ENCODE measurements at places on chromosomes 6 and 20. TPM values are rescaled to one million over a fixed set of nuclear protein-coding genes. Genes with fewer than 3 reads are reported as not detected.

DNA sequence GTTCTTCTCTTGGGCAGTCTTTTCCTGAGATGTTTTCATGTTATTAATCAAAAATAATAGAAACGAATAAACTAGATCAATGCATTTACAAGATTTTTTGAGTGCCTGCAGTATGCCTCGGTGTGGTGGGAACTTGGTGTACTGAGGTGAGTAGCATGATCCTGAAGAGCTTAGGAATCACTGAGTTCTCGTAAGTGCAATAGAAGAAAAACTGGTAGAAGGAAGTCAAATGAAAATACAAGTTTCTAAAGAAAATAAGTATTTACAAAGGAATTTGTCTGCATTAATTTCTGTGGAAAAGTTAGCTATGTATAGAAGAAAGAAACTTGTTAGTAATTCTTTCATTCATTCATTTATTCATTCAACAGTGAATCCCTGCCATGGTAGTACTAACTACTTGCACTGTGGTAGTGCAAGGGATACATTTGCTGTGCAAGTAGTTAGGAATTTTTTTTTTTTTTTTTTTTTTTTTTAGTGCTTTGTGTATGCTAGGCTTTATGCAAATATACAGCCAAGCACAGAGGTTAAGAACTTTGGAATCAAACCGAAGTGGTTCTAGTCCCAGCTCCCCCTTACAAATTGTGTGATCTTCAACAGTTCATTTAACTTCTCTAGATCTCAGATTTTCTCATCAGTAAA is 13.9 kb downstream of the NT5E start:
- H3K36me3 ChIP-seq: no peaks in the 10 kb centered on the region
- no peak for DNase-seq
- H3K27ac ChIP-seq: peak overlapping the region; percentile 39

GRCh38 chr20:53493311-53493857 is 100.3 kb downstream of the ZNF217 start:
- H3K27ac ChIP-seq: no peak overlapping the region
- H3K4me3 ChIP-seq: no peak overlapping the region
- no peaks in the 10 kb centered on the region for H3K27me3 ChIP-seq
- no peak for DNase-seq
- no peaks in the 10 kb centered on the region for H3K36me3 ChIP-seq
- H3K4me1 ChIP-seq: no peaks in the 10 kb centered on the region

DNA sequence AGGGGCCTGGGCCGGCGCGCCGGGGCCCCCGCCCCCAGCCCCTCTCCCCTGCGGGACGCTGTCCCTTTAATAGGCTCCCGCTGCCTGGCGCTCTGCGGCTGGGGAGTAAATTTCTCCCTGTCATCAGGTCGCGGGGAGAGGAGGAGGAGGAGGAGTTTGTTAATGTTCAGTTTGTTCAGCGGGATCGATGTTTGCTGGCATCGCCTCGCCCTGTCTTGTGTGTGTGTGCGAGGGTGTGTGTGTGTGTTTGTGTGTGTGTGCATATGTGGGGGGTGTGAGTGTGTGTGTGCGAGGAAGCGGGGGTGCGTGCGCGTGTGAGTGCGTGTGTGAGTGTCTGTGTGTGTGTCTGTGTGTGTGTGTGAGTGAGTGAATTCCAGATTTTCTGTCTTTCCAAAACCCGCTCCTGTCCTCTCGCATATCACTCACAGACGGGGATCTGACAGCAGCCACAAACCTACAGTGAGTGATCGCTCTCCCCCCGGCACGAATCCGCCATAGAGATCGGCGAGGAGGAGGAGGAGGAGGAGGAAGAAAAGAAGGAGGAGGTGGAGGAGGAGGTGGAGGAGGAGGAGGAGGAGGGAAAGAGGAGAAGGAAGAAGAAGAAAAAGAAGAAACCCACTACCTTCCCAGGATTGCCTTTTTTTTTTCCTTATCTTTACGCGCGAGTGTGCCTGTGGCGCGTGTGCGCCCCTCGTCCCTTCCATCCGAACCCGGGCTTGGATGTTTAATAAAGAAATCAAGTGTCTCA is at the start of gene TSHZ2:
TSHZ2 (plus strand) TSS at position 169 of the 748 bp plus-strand sequence. CDS start 936 bp downstream, outside the sequence.
- H3K27me3 ChIP-seq: peaks cover 41% of the 10 kb centered on the region
- peak within 1 kb of the TSS; percentile 92 for H3K27ac ChIP-seq
- peak; percentile 40 for DNase-seq
- H3K4me1 ChIP-seq: peaks cover 25% of the 10 kb centered on the region
- peaks cover 8% of the 10 kb centered on the region for H3K36me3 ChIP-seq

GRCh38 chr20:59077705-59078104 is 35.1 kb upstream of the PRELID3B start:
- no peak overlapping the region for H3K27ac ChIP-seq
- H3K36me3 ChIP-seq: peaks cover 7% of the 10 kb centered on the region
- peaks cover 76% of the 10 kb centered on the region for H3K27me3 ChIP-seq
- peaks cover 8% of the 10 kb centered on the region for H3K4me1 ChIP-seq
- no peak for DNase-seq

DNA sequence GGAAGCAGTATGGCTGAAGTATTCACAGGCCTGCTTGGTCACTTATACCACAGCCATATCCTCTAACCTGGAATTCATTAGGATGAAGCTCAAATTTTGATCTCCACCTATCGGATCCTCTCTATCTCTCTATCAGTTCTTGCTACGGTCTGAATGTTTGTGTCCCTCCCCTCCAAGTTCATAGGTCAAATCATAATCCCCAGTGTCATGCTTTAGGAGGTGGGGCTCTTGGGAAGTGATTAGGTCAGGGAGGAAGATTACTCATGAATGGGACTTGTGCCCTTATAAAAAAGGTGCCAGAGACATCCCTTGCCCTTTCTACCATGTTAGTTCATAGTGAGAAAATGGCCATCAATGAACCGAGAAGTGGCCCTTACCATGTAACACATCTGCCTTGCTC is 190.8 kb upstream of the MYLIP start:
- H3K36me3 ChIP-seq: no peaks in the 10 kb centered on the region
- DNase-seq: no peak
- H3K27me3 ChIP-seq: peaks cover 6% of the 10 kb centered on the region
- H3K27ac ChIP-seq: no peak overlapping the region
- H3K4me1 ChIP-seq: peaks cover 3% of the 10 kb centered on the region

DNA sequence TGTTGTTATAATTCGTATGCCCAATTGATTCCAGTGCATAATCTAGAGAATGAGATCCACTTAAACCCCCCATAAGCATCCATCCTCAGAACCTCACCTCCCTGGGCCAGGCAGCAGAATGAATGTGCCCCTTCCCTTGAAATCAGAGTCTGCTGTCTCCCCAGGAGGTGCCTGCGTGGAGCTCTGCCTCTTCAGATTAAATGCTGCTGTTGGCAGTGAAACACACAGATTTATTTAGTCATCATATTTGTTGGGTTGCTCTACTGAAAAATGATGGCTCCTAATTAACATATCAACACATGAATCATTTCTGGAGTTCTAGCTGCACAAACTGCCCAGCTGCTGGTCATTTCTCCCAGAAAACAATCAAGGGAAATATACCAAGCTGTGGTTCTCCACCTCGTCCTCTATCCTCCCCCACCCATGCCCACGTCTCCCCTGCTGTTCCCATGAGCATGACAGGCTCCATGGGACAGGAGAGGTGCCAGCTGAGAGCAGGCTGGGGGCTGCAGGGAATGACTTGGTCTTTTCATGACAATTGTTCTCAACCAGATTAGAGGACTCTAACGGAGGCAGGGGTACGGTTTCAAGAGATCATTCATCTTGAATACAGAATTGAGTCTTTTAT is 633.1 kb downstream of the CDH26 start:
- H3K4me1 ChIP-seq: no peaks in the 10 kb centered on the region
- H3K36me3 ChIP-seq: no peaks in the 10 kb centered on the region
- H3K27me3 ChIP-seq: peaks cover 7% of the 10 kb centered on the region
- no peak for DNase-seq

GRCh38 chr6:116398316-116399010 is 27.7 kb downstream of the DSE start:
- no peak overlapping the region for H3K4me3 ChIP-seq
- no peak for DNase-seq
- peaks cover 4% of the 10 kb centered on the region for H3K27me3 ChIP-seq
- H3K4me1 ChIP-seq: peaks cover 25% of the 10 kb centered on the region
- peak overlapping the region; percentile 54 for H3K27ac ChIP-seq
- peaks cover 3% of the 10 kb centered on the region for H3K36me3 ChIP-seq

- no peak for DNase-seq
- H3K27me3 ChIP-seq: no peaks in the 10 kb centered on the region
- H3K27ac ChIP-seq: peak overlapping the region; percentile 22
Observed at GRCh38 chr6:127279815-127280214, 13.2 kb downstream of the RNF146 start.

GRCh38 chr6:32565511-32565910 is 24.1 kb downstream of the HLA-DRB1 start:
- no peak overlapping the region for H3K4me3 ChIP-seq
- no peak for DNase-seq
- no peaks in the 10 kb centered on the region for H3K36me3 ChIP-seq
- H3K27ac ChIP-seq: no peak overlapping the region
- no peaks in the 10 kb centered on the region for H3K4me1 ChIP-seq

- H3K4me3 ChIP-seq: no peak overlapping the region
- H3K36me3 ChIP-seq: no peaks in the 10 kb centered on the region
- H3K4me1 ChIP-seq: no peaks in the 10 kb centered on the region
Observed at GRCh38 chr6:126947070-126947469, 171.4 kb upstream of the RSPO3 start.

DNA sequence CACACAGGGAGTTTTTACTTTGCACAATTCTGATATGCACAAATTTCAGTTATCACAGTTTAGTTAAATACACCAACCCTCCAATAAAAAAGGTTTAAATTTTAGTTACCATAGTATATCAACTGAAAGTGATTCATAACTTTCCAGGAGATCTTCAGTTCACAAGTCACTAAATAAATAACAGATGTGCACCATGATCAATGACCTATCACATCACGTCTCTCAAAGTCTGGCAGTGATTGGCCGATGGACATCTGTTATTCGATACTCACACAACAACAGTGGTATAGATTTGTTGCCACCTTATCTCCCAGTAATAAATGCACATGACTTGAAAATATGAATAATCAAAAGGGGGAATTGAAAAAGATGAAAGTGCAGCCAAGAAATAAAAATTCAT is 66.8 kb upstream of the PTCHD4 start:
- H3K36me3 ChIP-seq: no peaks in the 10 kb centered on the region
- H3K4me1 ChIP-seq: no peaks in the 10 kb centered on the region
- H3K27me3 ChIP-seq: no peaks in the 10 kb centered on the region
- H3K27ac ChIP-seq: no peak overlapping the region

GRCh38 chr20:2323051-2323450 is 27.2 kb downstream of the TGM3 start:
- no peak for DNase-seq
- peaks cover 7% of the 10 kb centered on the region for H3K36me3 ChIP-seq
- H3K4me3 ChIP-seq: no peak overlapping the region
- no peak overlapping the region for H3K27ac ChIP-seq
- no peaks in the 10 kb centered on the region for H3K4me1 ChIP-seq

- no peaks in the 10 kb centered on the region for H3K36me3 ChIP-seq
- H3K4me1 ChIP-seq: peaks cover 40% of the 10 kb centered on the region
- no peak for DNase-seq
- H3K27me3 ChIP-seq: no peaks in the 10 kb centered on the region
- peak overlapping the region; percentile 95 for H3K27ac ChIP-seq
- H3K4me3 ChIP-seq: peak overlapping the region; percentile 93
Observed at GRCh38 chr20:63896264-63897105, 1.6 kb downstream of the DNAJC5 start.

DNA sequence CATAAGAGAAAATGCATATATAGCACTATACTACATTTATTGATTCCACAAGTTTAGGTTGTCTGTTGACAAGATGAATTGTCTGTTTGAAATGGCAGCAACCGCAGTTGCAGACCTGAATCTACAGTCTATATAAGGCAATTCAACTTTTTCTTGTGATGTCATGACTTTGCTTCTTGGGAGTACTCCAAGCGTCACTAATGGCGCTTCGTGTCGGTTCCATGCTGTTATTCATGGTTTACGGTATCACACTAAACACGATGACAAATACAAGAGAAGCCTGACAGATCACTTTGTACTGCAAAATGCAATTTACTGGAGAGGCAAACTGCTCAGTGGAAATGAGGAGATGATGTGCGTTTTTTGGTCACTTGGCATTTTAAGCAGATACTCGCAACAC is 280.3 kb upstream of the TCF21 start:
- H3K4me3 ChIP-seq: no peak overlapping the region
- peaks cover 2% of the 10 kb centered on the region for H3K36me3 ChIP-seq
- no peaks in the 10 kb centered on the region for H3K27me3 ChIP-seq
- no peaks in the 10 kb centered on the region for H3K4me1 ChIP-seq

DNA sequence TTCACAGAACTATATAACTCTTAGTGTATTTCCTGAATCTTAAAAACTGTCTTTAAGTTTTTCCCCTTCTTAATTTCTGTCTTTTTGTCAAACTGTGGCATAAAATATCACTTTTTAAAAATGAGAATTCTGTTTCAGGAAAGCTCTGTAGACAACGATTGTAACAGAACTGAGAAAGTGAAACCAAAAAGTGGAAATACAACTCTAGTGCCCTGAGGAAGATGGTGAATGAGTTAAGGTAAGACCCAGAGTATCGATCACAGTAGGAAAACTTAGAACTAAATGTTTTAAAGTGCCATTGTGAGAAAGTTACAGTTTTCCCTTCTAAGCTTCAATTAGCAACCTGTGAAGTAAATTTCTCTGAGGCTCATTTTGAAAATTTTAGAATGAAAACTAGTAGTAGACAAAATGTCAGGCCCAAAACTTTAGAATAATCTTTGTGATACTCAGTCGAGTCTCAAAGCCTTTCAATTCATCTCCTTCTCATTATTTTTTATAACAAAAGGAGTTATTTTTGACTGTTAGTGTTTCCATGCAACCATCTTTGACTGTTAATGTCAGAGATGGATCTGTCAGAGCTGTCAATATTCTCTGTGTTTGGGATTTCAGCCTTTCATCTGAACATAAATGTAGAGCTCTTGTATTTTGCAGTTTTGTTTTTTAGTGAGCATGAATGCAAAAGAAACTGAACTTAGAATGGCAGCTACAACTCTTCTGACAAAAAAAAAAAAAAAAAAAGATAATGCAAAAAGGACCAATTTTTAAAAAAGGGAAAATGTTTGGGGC is 19.0 kb upstream of the TRDN start:
- H3K27me3 ChIP-seq: no peaks in the 10 kb centered on the region
- H3K27ac ChIP-seq: no peak overlapping the region
- H3K4me1 ChIP-seq: no peaks in the 10 kb centered on the region
- no peaks in the 10 kb centered on the region for H3K36me3 ChIP-seq
- no peak overlapping the region for H3K4me3 ChIP-seq
- DNase-seq: no peak

DNA sequence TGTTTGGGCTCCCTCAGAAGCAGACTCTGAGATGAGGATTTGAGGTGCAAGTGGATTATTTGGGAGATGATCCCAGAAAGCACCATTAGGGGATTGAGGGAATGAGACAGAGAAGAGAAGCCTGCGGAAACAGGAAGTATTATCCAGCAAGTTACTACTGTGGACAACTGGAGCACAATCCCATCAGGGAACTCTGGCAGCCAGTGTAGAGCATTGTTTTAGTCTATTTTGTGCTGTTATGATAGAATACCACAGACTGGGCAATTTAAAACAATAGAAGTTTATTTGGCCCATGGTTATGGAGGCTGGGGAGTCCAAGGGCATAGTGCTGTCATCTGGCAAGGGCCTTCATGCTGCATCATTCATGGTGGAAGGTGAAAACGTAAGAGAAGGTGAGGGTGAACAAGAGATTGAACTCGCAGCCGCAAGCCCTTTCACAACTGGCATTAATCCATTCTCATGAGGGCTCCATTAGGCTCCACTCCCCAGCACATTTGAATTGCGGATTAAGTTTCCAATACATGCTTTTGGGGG is 43.5 kb upstream of the SLC9A8 start:
- no peak overlapping the region for H3K27ac ChIP-seq
- peaks cover 22% of the 10 kb centered on the region for H3K4me1 ChIP-seq
- peaks cover 55% of the 10 kb centered on the region for H3K27me3 ChIP-seq
- peaks cover 2% of the 10 kb centered on the region for H3K36me3 ChIP-seq
- DNase-seq: no peak
- H3K4me3 ChIP-seq: peak overlapping the region; percentile 75

The SMPDL3A gene
- total RNA-seq: 0.15 TPM

The OOEP gene
- 0.40 TPM for total RNA-seq

The GINS1 gene
- total RNA-seq: 0.80 TPM

The PXMP4 gene
- total RNA-seq: 4.0 TPM

Measured in T-helper 17 cell (primary cell).